ENCODE measurements at places on chromosomes 3 and 15. TPM values are rescaled to one million over a fixed set of nuclear protein-coding genes. Genes with fewer than 3 reads are reported as not detected.

GRCh38 chr3:115836944-115837343, 213.6 kb downstream of the GAP43 start:
- no peak for DNase-seq

- DNase-seq = no peak
Measured at GRCh38 chr3:135558906-135559305, 406.6 kb upstream of the PPP2R3A start.

DNA sequence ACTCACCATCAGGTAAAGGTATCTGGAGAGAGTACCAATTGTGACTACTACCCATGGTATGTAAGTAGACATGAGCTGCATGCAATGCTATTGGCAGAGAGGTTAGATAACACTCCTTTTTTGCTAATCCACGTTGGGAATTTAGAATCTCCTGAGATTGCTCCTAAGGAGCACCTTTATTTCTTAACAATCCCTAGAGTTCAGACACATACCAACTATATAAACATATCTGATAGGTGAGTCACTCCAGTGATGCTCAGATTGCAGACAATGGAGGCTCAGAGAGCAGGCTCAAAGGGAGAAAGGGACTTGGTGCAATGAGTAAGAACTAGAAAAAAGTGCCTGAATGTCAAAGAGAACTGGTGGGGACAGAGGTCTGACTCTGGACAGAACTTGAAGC, 47.0 kb upstream of the LRRFIP2 start:
- DNase-seq = no peak

GRCh38 chr3:68874551-68875348, 57.6 kb downstream of the TAFA4 start:
- no peak for DNase-seq

GRCh38 chr3:59563072-59563605, 513.3 kb upstream of the CFAP20DC start:
- DNase-seq = no peak

The ALDH1L1 gene
- total RNA-seq = 492 TPM

- no peak for DNase-seq
Measured at GRCh38 chr3:175426805-175427204, 567.7 kb downstream of the NAALADL2 start.

The KAT2B gene
- 25.6 TPM for total RNA-seq

The PLSCR5 gene
- total RNA-seq = not detected

The IGSF10 gene
- total RNA-seq = 0.28 TPM

The IL17RC gene
- 52.2 TPM for total RNA-seq

DNA sequence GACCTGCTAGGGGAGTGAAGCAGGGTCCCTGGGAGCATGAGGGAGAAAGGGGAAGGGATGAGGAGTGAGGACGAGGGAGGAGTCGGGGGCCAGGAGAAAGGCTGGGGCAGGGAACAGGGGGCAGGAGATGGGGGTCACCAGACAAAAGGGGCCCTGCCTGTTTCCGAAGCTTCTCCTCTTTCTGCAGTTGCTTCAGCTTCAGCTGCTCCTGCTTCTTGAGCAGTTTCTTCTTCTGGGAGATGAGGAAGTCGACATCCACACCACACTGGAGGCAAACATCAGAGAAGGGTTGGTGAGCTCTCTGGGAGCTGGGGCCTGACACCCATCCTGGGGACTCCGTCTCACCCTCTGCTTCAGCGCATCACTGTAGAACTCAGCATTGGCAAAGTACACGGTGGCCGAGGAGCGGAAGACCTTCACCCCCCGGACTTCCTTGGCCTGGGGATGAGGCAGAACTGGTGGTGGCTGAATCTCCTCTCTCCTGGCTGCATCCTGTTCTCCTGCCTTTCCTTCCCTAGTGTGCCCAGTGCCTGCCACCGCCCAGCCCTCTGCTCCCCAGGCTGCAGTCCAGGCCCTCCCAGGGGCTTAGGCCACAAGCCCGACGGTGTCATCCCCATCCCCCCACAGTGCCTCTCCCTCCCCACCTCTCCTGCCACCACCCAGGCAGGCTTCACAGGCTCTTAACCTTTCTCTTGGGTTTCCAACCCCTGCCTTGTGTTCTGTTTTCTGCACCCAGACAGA, 6.8 kb downstream of the SLC26A6 start:
- DNase-seq = no peak

DNA sequence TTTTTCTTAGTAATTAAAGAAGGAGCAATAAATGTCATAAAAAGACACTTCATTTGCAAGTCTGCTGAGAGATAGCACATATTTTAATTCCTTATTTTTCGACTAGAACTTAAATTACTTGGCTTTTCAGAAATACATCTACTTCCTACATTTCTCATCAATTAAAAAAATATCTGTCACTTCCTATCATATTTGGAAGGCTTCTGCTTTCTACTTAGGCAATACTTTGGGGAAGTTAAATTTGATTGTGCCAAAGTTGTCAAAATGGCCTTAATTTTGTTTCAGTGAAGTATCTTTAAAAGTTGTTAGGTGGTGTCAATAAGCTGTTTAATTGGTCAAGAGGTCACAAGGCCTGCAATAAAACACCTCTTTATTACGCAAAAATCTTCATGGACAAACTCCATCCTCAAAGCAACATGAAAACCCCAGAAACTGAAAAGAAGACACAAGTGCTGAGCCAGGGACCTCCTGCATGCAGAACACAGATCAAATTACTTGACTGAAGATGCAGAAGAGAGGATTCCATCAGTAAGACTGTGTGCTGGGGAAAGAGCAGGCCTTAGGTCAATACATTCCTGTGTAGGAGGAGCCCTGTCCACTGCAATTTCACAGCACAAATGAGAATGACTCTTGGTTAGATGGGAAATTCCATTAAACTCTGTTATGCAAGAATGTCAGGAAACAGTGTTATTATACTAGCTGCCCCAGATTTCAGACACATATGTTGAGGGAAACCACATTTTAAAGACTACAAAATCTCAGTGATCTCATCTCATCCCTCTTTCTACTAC, 48.0 kb upstream of the FSTL1 start:
- no peak for DNase-seq

DNA sequence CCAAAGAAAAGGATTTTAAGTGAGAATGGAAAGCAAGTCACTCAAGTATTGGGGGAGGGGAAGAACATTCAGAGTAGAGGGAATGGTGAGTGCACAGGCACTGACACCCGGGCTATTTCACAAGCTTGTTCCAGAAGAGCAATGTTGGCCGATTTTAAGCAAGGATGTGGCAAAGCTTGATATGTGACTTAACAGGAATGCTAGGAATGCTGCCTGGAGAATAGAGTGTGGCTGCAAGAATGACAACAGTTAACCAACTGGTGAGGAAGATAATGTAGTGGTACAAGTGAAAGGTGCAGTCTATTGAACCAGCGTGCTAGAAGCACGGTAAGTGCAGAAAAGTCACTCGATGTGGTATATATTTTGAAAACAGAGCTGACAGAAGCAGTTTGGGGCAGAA, 6.2 kb upstream of the CCDC80 start:
- DNase-seq = no peak

GRCh38 chr15:68830141-68830785, 9.6 kb upstream of the ANP32A start:
- DNase-seq = no peak

- DNase-seq = no peak
Measured at GRCh38 chr3:95424279-95424678, 1361.4 kb downstream of the NSUN3 start.

- peak; percentile 29 for DNase-seq
Measured at GRCh38 chr3:195254454-195255175, 16.3 kb downstream of the XXYLT1 start.

- DNase-seq = no peak
Measured at GRCh38 chr15:99155961-99156443, 51.1 kb downstream of the SYNM start.

DNA sequence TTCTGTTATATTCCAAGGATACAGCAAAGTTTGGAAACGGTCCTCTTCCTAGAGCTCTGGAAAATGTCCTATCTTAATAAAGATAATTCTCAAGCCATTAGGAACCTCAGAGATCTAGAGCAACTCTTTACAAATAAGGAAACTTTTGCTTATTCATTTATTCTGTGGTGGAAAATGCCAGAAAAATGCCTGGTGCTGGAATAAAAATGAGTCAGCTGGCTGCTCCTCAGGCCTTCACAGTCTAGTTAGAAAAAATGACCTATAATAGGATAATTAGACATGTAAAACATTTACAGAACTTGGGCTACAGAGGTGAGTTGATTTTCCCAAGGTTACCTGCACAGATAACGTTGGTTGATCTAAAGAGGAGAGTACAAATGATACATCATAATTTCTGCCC, 372.5 kb downstream of the NLGN1 start:
- no peak for DNase-seq

GRCh38 chr15:83462953-83463433, 15.9 kb downstream of the SH3GL3 start:
- no peak for DNase-seq

- no peak for DNase-seq
Measured at GRCh38 chr3:52688266-52688665, 2.4 kb downstream of the GNL3 start.

DNA sequence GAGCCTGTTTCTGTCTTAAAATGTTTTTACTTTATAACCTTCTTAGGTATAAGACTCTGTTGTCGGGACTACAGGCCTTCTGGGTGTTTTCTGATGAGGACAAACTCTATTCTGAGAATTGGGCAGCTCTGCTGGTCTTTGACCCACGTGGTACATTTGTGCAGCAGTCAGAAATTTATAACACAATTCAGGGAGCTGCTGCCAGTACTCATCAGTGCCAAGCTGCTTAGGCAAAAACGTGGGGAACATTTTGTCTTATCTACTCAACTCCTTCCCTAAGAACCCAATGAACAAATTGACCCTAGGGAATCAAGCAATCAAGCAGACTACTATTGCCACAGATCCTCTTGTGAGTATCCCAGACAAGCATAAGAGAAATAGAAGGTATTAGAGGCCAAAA, 180.7 kb upstream of the PDZRN3 start:
- no peak for DNase-seq

The MASP1 gene
- total RNA-seq = 93.7 TPM

The IP6K1 gene
- total RNA-seq = 14.6 TPM

The GATM gene
- 570 TPM for total RNA-seq

DNA sequence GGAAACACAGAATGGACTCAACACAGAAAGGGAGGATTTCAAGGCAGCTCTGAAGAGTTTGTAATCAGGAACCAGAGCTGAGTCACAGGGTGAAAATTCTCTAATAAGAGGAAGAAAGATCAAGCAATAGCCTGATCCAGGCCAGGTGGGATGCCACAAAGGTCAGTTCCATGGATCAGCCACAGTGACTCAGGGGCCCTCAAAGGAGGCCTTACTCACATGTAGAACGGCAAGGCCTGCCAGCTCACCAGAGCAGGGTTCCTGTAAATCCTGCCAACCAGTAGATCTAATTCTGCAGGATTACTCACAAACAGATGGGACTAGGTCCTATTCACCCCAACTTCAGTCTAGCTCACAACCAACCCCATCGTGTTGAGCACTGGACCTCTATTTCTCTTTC, 78.3 kb upstream of the PPP2R3A start:
- DNase-seq = no peak

- DNase-seq = no peak
Measured at GRCh38 chr3:128343287-128344051, 123.2 kb downstream of the DNAJB8 start.

- DNase-seq = peak; percentile 67
Measured at GRCh38 chr3:69767571-69767970, 28.3 kb downstream of the MITF start.

DNA sequence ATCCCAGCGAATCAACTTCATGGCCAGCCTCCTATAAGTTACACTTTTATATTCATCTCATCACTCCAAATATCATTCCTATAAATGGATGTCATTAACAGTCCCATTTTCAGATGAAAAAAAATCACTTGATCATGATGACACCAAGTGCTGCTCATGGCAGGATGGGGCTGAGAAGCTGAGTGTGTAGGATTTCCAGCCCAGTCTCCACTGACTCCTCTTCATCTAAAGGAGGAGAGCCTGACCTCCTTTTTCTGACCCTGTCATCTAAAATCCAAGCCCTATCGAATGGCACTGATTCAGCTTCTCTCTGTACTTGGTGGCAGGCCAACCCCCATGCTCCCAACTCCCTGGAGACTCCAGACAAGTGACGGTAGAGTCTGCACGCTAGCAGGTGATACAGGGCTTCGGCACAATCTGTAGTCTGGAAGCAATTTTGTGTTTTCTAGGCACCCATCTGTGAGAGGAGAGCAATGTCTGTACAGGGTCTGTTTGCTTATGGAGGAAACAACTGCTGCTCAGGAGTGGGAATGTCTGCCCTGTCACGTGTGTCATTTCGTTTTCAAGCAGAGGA, 103.2 kb downstream of the EPHB1 start:
- no peak for DNase-seq

The TAGLN3 gene
- total RNA-seq = not detected

DNA sequence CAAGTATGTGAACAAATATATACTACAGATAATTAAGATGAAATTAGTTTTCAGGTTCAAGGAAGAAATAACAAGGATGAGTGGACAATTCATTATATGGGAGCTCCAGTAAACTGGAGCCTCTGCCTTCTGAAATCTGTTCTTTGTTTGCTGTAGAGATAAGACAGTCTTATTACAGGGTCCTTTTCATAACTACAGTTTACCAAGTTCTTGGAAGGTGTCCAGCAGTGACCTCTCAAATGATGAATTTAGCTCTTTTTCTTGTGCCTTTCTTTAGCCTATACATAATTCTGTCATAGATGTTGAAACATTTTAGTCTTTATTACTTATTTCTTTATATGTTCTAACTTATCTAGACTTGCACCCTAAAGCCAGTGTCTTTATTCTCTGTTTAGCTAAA, 89.7 kb upstream of the GBE1 start:
- DNase-seq = no peak

- no peak for DNase-seq
Measured at GRCh38 chr3:16794257-16794656, 90.5 kb upstream of the PLCL2 start.

GRCh38 chr3:152402695-152403451, 134.1 kb downstream of the MBNL1 start:
- DNase-seq = no peak

The AHSG gene
- total RNA-seq = 763 TPM

The KNL1 gene
- total RNA-seq = 1.7 TPM

Measured in left lobe of liver (tissue), 2 donors.